ENCODE measurements at places on chromosomes 4 and X.

DNA sequence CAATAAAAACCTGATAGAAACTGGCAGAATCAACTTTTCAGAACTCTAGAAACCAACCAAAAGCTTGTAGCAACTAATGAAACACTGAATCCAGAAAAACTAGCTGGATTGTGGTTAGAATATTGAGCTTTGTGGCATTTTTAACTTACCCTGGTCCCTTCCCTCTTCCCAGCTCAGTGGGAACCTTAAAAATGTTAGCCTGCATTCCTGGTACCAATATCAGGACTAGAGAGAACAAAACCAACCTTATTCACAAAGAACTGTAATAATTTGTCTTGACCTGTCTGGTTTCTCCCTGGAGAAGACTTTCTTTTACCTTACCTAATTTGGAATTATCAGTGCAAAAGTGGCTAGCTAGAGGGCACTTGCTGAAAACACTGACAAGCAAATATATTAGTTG, 21.2 kb downstream of the SH3D19 start:
- DNase-seq = no peak

DNA sequence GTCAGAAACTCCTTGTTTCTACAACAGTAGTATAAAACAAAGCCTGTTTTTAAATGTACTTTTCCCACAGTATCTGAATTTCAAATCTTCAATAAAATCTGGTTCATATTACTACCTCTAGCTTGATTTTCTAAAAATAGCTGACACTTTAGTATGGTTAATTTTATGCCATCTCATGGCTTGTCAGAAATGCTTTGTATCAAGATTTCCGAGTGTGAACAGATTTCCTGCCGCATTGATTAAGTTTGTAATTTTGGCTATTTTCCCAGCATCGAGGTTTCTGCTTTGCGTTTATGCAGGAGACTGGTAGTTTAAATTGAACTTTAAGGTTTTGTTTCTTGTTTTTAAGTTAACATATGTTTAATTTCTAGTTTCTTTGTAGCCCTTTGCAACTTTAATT, 44.2 kb downstream of the CLCN3 start:
- DNase-seq = no peak

GRCh38 chr4:152209772-152210493, 326.0 kb downstream of the FBXW7 start:
- DNase-seq = peak; percentile 53

DNA sequence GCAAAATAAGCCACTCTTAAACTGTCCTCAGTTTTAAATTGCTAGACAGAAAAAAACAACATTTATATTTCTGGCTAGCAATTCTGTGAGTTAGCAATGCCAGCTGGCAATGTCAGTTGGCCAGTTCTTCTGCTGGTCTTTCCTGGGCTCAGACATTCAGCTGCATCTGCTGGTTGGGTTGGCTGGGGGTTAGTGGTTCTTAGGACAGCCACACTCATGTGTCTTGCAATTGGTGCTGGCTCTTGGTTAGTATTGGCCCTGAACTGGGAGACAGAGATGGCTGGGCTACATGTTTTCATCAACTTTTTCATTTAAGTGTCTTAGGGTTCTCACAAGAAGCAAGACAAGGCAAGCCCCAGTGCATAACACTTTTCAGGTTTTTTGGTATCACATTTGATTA, 48.0 kb upstream of the PDLIM5 start:
- no peak for DNase-seq

GRCh38 chrX:56762707-56763555, 33.9 kb downstream of the NBDY start:
- DNase-seq = no peak

DNA sequence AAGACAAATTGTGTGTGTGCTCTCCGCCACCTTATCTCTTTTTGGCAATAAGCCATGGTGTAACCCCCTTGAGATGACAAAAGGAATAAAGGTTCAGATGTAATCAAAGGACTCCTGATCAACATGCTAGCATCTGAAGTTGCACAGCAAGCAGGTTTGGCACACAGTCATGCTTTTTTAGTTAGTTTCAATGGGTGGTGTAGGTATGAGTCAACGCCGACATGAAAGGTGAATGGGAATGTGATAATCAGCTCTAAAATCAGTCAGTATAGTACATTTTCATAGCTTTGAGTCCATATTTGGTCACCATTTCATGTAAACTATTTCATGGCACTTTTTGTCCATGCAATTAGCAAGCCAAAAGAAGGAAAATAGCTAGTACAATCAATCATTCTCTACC, 50.4 kb upstream of the ETNPPL start:
- DNase-seq = no peak

DNA sequence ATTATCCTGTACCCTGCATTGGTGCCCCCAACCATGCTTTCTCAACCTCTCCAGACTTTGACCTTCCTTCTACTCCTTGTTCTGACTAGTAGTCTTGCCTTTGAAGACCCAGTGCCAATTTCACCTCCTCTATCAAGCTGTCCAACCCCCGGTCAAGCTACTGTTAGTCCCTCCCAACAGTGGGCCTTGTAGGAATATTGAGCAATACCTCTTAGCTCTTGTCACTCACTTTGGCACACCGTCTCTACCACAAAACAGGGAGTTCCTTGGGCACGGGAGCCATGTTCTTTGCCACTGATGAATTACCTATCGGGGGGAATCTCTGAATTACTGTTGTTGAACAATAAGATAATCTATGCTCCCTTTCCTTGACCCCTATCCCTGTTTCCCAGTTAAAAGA, 25.2 kb downstream of the LAS1L start:
- DNase-seq = no peak

GRCh38 chr4:150224896-150225591, 146.8 kb downstream of the DCLK2 start:
- DNase-seq = no peak

DNA sequence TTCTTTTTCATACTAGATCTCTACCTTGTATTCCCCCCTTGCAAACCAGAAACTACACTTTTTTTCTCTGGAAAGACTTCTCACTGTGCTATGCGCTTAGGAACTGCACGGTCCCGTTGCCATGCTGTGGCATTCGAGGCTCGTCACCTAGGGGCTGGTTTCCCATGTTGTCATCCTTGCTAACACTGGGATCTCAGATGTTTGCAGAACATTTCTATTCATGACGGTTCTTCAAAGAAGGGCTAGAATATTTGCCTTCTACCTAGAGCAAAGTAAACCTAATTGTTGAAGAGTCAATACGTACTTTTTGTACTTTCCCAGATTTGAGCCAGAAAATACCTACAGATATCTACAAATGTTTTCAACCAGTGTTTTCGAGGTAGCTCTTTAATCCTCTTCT, 41.0 kb downstream of the RS1 start:
- no peak for DNase-seq

DNA sequence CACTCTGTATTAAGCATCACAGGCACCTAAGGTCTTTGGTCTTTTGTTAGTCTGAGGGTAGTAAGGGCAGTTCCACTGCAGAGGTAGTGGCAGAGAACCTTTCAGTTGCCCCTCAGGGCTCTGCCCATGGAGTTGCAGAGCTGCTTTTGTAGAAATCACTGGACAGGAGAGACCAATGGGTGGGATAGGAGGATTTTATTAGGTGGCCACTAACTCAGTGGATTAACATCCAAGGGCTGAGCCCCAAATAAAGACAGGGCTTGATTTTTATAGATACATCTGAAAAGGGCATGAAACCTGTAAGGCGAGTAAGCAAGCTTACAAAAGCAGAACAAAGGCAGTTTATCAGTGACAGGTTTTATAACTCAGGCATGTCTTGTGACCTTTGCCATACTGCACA, 1035.4 kb downstream of the SH3BGRL start:
- DNase-seq = no peak

DNA sequence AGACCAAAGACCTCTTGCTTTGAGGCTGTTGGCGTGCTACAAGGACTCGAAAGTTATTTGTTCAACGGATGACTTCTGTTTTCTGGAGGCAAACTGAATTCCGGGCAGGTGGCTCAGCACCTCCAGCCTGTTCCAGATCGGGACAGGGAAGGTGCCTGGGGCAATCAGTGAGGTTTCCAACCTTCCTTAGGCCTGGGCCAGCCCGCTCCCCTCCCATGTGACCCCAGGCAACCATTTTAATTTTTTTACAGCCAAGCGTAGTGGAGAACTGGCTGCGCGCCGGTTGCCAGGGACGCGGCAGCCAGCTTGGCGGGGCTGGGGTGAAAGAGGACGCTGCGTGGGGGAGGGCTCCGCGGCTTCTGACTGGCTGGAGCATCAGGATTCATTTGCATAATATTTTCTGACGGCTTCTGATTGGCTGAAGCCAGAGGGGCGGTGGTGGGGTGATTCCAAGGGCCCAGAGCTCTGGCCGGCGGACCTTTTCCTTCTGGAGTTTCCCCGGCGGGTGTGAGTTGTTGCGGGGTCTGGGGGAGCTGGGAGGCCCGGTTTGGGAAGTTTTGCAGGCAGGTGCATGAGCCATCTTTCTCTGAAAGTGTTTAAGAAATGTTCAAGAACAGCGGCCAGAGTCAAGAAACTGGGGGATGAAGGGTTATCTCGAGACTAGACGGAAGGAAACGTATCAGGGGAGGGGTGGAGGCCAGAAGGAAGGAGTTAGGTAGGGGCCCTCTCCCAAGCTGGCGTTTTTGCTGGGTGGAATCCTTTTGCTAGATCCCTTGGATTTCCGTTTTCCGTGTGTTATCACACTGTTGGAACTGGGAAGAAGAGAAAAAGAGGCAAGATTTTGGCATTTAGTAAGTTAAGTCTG, at the start of gene MID1IP1:
Gene MID1IP1 (plus strand): TSS at position 479 of the 865 bp plus-strand sequence. CDS start 3,488 bp downstream, outside the sequence.
- no peak for DNase-seq

DNA sequence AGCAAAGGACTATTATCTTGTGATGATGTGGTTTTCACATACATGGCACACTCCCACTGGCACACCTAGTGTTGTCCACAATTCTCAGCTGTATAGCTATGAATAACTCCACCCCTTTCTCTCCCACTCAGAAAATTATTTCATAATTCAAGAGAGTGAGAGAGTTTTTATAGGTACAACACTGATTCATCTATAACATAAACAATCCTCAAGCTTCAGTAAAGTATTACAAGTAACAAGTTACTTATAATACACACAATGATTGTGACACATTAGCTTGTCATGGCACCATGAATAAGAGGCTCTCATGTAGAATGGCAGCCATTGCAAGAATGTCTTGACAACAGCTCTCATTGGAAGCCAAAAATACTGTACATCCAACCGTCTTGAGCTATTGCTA, 43.9 kb downstream of the RAB40A start:
- no peak for DNase-seq

Measured in GM12878 (cell line).